ENCODE measurements at places on chromosomes 4 and X.

DNA sequence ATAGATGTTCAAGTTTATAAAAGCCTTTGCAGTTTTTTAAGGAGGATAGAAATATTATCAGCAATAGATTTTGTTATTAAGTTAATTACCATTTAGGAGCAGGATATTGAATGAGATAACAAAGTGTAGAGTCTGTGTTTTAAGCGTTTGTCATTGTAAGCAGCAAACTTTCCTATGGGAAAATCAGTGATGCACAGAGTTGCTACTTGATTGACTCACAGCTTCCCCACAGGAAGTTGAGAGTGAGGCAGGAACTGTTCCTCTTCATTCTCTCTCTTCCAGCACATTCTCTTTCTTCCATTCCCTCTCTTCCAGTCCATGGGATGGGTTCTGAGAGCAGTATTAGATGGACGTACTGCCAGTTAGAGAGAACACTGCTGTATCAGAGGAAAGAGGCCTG lies 867.7 kb upstream of the AGA start:
- no peak for DNase-seq

- DNase-seq, result no peak
These were observed 68.3 kb upstream of the PGM2 start for GRCh38 chr4:37758226-37758625.

- no peak for DNase-seq
These were observed 457.9 kb downstream of the GPAT3 start for GRCh38 chr4:83993774-83994173.

GRCh38 chr4:57064811-57065711 lies 45.1 kb downstream of the IGFBP7 start:
- DNase-seq, result no peak

GRCh38 chrX:151973851-151974335 lies 583 bp downstream of the GABRE start:
- DNase-seq, result no peak

- DNase-seq, result no peak
These were observed 212.9 kb downstream of the FAT4 start for GRCh38 chr4:125527681-125528080.

GRCh38 chrX:26295425-26295824 lies 79.5 kb downstream of the MAGEB5 start:
- DNase-seq, result no peak

DNA sequence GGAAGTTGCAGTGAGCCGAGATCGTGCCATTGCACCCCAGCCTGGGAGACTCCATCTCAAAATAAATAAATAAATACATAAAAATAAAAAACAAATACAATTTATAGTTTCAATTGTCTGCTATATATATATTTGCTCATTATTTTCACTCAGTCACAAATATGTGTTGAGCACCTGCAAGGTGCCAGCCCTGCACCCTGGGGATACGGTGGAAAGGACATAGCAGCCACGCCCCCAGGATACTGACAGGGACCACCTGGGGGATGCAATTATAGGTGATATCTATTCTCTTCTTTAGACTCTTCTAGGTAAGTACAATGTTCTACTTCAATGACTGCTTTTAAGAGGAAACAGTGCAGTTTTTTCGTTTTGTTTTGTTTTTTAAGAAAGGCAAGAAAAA lies 85.0 kb downstream of the JAKMIP1 start:
- no peak for DNase-seq

GRCh38 chr4:155667222-155667567 lies 547 bp downstream of the GUCY1A1 start:
- no peak for DNase-seq

DNA sequence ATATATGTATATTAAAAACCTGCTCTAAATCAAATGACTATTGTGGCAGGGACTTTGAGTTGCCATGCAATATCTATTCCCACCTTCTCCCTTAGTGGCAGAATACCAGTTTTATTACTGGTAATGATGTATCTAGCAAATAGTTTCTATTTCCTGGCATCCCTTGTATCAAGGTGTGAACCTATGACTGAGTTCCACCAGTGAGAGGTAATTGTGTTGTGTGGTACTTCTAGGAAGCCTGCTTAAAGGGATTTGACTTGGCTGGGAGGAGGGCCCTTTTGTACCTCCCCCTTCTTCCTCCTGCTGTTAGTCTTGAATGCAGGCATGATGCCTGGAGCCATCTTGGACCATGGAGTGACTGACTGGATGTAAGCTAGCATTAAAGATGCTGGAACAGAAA lies 65.4 kb upstream of the DYNLT3 start:
- DNase-seq, result no peak

- DNase-seq, result no peak
These were observed 3.8 kb downstream of the NKX6-1 start for GRCh38 chr4:84495118-84495793.

All from CD4-positive, alpha-beta memory T cell (primary cell).